ENCODE measurements at places on chromosomes 3 and 15.

DNA sequence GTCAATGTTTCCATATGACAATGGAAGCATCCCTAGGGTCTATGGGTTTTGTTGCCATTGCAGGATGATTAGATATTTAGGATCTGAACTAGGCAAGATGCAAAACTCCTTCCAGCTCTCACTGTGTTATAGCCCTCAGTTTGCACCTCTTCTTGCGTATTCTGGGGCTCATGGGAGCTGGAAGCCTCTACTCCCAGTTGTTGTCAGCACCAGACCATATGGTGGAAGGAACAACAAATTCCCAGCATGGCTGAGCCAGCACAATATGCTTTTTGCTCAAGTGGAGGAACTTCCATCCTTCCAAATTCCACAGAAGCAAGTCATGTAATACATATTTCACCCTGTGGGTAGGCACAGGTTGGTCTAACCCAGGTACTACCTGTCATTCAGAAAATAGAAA, 18.5 kb upstream of the CTXND1 start:
- DNase-seq, result no peak

- DNase-seq, result no peak
These were observed 14.6 kb downstream of the ZNF860 start for GRCh38 chr3:31996195-31996594.

GRCh38 chr15:93170329-93170728, 81.3 kb upstream of the RGMA start:
- DNase-seq, result no peak

DNA sequence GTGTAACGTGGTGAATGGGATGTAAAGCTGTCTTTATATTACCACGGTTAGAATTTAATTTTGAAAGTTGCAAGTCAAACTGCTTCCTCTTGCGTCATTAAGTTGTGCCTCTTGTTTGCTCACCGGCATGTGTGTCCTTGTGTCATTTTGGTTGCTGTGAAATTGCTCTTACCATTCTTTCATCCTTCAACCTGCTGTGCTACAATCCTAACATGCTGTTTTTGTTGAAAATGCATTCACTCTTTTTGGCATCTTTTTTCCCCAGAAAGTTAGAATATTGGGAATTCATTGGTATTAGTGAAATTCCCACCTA, 164.7 kb downstream of the PGPEP1L start:
- no peak for DNase-seq

DNA sequence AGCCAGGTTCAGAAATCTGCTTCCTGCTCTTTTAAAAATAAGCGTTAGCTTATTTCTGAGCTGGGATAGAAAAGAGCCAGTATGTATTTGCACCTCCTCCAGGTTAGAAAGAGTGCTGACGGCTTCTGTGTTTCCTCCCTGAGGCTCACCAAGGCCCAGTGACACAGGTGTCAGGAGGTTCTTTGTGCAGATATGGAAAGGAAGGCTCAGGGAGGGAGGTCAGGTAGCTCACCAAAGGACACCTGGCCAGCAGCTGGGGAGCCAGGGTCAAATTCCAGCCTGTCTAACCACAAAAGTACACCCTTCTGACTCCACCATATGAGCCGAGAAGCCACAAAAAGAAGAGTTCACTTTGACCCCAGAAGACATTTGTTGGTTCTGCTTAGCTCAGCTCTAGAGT, 201.0 kb upstream of the WNT5A start:
- no peak for DNase-seq

- DNase-seq, result peak; percentile 11
These were observed 43.4 kb upstream of the CLRN1 start for GRCh38 chr3:151015767-151016477.

GRCh38 chr15:59492389-59493377, 54.7 kb downstream of the FAM81A start:
- DNase-seq, result peak; percentile 53

DNA sequence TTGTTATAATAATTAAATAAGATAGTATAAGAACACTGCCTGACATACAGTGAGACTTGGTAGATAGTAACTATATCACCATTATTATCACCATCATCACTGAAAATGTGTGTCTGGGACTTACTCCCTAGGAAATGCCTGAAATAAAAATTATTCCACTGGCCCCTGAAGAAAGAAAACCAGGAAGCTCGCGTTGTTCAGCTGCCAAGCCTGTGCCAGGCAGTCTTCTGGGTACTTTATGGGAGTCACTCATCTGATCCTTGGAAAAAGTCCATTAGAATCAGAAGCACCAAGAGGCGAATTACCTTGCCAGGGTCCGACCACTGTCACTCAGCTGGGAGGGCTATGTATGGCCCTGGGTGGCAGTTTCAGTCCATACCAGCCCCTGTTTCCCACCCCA, 220.3 kb upstream of the TPM1 start:
- no peak for DNase-seq

GRCh38 chr3:146493761-146494160, 24.4 kb upstream of the PLSCR2 start:
- no peak for DNase-seq

DNA sequence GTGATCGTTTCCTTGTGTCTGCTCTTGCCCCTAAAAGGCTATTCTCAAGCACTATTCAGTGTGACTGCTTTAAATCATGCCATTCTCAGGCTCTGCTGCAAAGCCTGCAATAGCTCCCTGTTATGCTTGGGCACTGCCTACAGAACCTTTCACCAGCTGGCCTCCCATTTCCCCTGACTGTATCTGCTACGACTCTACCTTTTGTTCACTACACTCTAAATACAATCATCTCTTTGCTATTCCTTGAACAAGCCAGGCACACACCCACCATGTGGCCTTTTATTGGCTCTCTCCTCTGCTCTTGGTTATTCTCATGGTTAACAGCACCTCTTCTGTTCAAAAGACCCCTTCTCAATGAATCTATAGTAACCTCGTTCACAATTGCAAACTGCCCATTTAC, 29.6 kb upstream of the FNDC3B start:
- no peak for DNase-seq

GRCh38 chr15:85706779-85707518, 87.8 kb downstream of the KLHL25 start:
- DNase-seq, result no peak

DNA sequence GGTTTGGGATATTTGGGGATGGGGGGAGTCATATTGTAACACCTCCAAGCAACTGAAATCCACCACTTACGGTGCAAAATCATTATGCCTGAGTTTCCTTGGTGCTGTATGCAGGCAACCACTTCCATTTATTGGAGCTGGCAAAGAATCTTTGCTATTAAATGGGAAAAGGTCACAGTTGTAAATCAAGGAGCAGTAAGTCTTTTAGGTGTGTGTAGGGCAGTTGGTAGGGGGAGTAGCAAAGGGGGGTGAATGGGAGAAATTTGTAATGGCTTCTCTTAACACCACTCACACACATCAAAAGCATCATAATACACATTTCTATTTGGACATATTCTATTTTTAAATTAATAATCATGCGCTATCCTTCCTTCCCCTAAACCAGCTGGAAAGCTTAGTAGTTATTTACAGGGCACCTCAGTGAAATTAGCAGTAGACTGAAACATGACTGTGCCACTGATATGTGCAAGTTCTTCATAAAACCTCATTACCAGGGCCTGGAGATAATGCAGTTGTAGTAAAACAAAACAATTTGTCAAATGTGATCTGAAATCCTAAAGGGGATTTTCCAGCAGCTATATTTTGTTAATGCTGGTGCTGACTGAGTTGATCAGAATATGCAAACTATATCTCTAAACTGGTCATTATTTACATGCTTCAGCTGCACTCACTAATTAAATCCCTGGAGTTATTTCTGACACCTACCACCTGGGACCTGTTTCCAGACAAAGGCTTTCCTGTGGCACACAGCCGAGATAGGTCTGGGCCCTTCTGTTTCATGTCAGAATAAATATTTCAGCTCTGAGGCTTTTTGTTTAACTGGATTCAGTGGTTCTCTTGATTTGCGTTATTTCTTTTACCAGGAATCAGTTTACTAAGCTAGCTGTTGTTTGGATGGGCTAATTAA, 90.1 kb downstream of the B3GALNT1 start:
- peak; percentile 42 for DNase-seq

DNA sequence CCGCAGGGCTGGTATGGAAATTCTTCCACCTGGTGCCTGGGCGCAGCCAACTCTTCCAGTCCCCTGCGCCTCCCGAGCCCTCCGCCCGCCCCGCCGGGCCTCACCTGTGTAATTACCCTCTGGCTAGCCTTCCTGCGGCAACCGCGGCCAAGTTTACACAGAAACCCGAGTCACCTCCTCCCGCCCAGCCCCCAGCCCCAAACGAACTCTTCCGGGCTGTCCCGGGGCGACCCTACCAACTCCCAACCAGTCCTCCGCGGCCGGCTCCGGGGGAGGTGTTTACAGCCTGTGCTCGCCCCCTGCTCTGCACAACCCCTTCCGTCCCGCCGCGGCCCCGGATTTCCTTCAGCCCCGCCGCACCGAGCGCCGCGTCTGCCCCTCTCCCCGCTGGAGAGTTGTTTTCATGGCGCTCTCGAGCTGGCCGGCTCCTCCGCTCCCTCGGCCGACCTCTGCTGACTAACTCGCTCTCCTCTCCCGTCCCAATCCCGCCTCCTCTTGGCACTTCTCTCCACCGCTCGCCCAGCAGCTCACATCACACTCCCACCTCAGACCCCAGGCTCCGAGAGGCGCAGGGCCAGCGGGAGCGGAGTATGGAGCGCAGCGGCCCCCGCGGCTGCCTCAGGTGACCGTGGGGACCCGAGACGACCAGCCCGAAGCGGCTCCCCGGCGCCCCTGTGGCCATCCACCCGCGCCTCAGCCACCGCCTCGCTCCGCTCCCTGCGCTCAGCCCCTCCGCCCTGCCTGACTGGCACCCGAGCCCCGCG, 538 bp downstream of the ATOSA start:
- peak; percentile 44 for DNase-seq

DNA sequence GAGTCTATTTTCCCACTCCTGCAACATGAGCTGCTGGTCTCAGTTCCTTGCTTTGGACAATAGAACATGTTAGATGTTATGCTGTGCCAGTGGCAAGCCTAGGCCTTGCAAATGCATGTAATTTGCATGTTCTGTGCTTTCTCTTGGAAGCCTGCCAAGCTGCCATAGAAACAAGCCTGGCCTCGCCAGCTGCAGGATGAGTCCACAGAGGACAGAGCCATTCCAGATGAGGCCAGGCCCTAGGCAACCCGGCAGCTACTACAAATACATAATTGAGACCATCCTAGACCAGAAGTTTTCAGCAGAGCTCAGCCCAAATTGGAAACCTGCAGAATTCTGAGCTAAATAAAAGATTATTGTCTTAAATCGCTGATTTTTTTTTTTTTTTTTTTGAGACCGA, 39.6 kb downstream of the TRIM69 start:
- DNase-seq, result peak; percentile 91

GRCh38 chr3:42214064-42214463, 51.9 kb downstream of the CCK start:
- DNase-seq, result no peak

DNA sequence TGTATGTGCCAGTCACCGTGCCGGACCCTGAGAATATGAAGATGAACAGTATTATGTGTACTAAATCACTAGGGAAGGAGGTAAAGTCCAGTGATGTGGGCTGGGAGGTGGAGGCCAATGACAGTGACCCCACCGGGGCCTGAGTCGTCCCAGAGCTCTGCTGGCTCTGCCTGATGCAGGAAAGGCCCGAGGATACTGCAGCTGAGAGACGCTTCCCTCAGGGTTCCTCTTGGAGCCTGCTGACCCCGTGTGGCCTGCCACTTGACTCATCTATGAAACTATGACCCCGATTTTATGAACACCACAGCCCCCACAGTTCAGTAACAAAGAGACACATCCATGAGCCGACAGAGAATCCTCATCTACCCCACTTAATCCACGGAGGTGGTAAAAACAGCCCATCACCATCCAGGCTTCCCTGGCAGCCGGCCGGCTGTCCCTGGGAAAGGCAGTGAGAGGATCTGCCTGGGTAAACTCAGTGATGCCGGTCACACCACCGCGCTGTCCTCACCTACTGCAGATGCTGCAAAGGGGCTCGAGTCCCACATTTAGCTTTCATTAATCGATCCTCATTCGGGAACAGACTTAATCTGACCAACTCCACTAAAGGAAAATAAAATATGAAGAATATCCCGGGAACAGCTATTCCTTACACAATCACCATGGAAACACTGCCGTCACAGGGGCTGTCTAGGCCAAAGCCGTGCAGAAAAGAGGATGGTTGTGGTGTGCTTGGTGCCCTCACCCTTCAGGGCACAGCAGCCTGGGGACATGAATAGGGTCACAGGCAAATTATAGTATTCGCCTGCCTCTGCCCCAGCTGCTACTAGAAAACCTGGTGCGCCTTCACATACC, 82.9 kb downstream of the ARRDC4 start:
- no peak for DNase-seq

- no peak for DNase-seq
These were observed 229.4 kb downstream of the FEZF2 start for GRCh38 chr3:62143843-62144450.

GRCh38 chr3:42052484-42053351, 38.4 kb upstream of the TRAK1 start:
- DNase-seq, result no peak

DNA sequence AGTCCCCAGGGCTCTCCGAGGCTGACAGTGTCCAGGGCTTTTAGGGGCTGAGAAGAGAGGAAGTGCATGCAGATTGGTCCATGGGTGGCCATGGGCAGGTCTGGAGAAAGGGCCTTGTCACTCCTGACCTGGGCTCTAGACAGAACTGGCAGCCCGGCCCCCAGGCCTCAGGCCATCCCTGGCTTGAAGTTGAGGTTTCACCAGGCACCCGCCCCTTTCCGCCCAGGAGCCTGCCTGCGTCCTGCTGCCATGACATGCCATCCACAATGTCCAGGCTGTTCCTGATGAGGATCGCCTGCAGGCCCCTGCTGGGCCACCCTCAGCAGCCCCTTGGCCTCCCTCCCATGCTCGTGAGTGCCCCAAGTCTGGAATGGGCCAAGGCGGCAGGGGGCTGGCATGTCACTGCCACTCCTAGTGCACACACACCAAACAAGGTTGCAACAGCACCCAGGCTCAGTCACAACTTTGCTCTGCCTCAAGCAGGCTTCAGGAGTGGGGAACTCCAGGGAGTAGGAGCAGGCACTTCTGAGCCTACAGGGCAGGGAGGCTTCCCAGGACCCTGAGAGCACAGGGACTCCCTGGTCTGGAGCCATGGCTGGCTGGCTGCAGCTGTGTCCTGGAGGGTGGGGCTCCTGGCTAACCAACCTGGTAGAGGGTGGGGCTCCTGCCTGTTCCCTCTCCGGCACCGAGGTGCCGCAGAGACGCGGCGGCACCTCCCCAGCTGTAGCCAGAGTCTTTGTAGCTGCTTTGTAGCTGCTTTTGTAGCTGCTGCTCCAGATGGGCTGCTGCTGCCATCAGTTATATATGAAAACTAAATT, 1457.1 kb upstream of the GBE1 start:
- no peak for DNase-seq

- DNase-seq, result no peak
These were observed 18.0 kb upstream of the SPTBN5 start for GRCh38 chr15:41911691-41912345.

All from COR-L47 (cell line).